T-cell (primary cell): ENCODE measurements at places on chromosomes 16 and 17.

- no peak for DNase-seq
Observed at GRCh38 chr17:9765322-9765721, 26.1 kb downstream of the DHRS7C start.

DNA sequence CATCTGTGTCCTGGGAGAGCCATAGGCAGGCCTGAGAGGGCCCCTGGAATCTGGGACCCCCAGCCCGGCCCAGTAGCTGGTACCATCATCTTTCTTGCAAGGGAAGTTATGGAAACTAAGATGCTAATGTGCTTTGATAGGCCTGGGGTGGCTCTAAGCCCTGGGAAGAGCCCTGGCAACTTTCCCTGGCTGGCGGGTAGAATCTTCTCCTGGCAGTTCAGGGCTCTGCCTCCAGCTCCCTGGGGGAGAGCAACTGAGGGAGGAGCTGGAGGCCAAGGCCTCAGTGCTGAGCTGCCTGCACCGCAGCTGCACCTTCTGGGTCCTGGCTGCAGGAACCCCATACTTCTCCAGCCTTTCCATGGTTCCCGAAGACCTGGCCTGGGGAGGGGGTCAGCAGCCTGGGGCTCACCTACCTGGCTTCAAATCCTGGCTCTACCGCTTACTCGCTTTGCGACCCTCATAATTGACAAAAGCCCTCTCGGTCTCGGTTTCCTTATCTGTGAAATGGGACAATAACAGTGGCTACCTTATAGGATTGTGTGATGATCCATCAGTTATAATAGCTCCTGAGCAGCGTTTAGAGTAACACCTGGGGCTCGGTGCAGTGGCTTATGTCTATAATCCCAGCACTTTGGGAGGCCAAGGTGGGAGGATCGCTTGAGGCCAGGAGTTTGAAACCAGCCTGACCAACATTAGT, 333.7 kb downstream of the SEC14L1 start:
- no peak for DNase-seq

DNA sequence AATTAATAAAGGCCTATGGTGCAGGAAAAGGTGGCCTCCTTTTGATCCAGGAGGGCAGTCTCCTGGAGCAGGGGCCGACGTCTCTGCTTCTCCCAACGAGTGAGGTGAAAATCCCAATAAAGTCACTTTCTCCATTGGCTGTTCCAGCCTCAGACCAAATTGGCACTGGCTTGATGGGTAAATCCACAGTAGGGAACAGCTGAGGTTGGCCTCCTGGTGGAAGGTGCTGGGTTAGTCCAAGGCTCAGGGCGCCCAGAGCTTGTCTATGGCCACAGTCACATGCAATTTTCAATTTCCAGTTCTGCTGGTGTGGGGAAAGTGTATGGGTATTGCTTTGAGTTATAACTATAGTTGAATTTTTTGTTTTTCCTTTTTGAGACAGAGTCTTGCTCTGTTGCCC, 79.0 kb downstream of the NETO2 start:
- DNase-seq, result no peak

GRCh38 chr17:73017658-73018057, 74.8 kb downstream of the SLC39A11 start:
- DNase-seq, result no peak

DNA sequence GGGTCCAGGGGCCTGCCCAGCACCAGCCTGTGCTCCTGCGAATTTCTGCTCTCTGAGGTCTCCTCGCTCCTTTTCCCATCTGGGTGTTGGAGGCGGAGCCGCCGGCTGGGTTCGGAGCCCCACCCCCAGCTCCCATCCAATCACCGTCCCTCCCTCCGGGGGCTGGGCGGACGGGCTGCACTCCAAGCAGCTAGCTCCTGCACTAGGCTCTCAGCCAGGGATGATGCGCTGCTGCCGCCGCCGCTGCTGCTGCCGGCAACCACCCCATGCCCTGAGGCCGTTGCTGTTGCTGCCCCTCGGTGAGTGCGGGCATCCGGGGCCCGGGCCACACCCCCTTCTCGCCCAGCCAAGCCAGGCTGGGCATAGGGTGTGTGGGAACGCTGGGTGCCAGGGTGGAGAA, at the start of gene NRN1L:
Gene NRN1L (plus strand): TSS at position 202 of the 400 bp plus-strand sequence. CDS start 19 bp downstream, at position 221.
- no peak for DNase-seq
